ENCODE measurements at places on chromosomes 2 and 18.

GRCh38 chr2:134736167-134736880 lies 17.5 kb upstream of the TMEM163 start:
- DNase-seq: no peak

DNA sequence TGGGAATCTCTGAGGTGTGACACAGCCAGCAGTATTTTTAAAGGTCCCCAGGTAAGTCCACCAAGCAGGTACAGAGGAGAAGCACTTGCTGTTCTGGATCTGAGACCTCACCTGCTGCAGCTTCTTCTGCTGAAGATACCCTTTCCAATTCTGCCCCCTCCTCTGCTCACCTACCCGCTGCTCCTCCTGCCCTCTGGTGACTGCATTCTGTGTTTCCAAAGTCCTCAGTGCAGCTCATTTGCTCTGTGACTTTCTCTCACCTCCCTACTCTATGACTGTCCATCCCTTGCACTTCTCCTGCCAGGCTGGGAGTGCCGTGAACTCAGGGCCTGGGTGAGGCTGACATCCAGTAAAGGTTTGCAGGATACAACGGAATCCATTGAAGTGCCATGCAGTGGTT lies 205.2 kb upstream of the LYPD1 start:
- no peak for DNase-seq

GRCh38 chr2:17057109-17058017 lies 391.7 kb upstream of the CYRIA start:
- no peak for DNase-seq

DNA sequence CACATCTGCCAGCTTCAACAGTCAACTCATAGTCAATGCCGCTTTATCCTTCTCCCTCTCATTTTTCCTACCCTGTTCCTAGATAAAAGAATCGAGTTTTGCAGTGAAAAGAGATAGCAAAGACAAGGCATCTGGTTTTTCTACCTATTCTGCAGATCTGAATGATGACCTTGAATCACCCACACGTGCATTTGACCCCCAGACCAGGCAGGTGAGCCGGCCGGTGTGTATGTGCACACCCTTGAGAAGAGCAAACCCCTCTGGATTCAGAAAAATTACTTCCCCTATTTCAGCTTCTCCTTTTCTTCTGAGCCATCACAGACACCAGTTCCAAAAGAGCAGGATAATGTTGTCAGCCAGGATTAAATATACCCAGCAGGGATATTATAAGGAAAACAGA lies 115.6 kb upstream of the ST6GAL2 start:
- no peak for DNase-seq

- DNase-seq: no peak
Measured at GRCh38 chr2:170176212-170176611, 1.7 kb upstream of the MYO3B start.

- no peak for DNase-seq
Measured at GRCh38 chr2:195649629-195650190, 7.3 kb upstream of the SLC39A10 start.

DNA sequence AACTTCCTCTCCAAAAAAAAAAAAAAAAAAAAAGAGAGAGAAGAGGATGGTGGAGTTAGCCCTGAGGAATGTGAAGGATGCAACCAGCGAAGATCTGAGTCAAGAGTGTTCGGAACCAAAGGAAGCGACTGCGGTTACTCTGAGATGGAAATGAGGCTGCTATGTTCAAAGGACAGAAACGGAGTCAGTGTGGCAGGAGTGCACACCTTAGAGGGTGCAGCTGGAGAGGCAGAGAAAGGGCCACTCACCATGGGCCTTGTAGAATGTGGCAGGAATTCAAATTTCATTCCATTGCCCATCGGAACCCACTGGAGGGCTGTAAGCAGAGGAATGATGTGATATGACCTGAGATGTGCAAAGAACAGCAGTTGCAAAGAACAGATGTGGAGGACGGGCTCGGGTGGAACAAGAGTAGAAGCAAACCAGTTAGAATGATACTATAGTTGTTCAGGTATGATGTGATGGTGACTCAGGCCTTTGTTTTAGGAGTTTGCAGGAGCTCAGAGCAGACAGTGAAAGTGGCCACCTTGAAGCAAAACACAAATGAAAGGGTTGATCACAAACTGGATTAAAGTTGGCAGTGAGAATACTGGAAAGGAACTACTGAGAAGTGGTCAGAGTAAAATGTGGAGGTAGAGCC lies 22.6 kb downstream of the ITGA6 start:
- no peak for DNase-seq

GRCh38 chr2:10390369-10390801 lies 57.7 kb downstream of the ODC1 start:
- DNase-seq: no peak

DNA sequence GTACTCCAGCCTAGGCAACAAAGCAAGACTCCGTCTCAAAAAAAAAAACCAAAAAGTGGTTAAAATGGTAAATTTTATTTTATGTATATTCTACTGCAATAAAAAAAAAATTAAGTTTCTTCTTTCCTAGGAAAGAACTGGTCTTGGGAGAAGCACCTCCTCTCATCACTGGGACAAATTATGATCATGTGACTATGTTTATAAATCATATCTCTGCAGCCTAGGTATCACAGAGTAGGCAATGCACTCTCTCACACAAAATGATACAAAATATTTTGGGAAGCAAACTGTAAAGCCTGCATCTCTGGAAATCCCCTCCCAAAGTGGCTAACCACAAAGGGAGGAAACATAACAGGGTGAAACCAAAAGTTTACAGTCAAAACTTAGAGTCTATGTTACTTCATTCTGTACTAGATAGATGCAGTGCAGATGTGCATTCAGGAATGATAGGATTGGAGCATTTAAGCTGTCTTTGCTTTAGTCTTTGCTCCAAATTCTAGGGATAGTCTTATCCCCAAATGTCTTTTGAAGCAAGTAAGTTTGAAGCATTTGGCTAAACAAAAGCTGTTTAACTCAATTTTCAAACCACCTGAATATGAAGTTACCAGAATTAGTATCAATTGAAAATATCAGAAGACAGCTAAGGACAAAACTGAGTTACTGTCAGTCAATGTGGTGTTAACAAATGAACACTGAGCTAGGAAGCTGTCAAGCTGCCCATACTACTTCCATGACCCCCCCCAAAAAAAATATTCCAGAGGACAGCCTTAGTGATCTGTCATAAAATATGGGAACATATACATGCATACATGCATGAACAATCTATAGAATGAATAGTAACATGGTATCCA lies 21.1 kb upstream of the MALT1 start:
- DNase-seq: no peak

DNA sequence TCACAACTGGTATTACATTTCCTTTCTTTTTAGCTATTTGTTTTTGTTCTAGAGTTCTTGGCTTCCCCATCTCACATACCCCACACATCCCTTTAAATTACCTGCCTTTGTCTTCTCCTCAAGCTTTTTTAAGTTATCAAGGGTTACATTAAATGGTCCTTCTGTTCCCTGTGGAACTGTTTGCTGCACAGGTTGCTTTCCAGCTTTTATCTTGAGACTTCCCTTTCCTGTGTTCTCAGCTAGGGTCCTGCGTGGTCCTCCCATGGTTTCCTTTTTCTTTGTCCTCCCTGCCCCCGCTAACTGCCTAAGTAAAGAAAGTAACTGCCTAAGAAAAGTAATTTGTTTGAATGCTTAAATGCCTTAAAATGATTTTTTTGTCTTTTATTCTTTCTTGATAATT lies 66.8 kb downstream of the EPB41L5 start:
- no peak for DNase-seq

- DNase-seq: no peak
Measured at GRCh38 chr2:167955264-167955906, 292.0 kb downstream of the STK39 start.

DNA sequence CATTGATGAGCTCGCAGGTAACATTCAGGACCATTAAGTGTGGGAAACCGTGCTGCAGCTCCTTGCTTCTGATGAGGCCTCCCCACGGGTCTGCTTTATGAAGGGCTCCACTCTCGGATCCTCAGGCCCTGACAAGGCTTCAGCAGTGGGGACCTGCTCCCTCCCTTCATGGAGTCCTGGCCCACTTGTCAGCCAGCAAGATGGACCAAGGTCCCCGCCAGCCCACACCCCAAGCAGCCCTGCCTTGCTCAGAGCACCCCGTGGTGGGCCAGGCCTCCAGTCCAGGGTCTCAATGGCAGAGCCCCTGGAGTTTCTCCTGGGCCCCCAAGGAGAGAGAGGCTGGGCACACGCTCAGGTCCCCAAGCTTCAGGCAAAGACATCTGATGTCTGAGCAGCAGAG lies 41.5 kb downstream of the CROCC2 start:
- no peak for DNase-seq

GRCh38 chr2:239704737-239705136 lies 303.9 kb upstream of the HDAC4 start:
- DNase-seq: no peak

- no peak for DNase-seq
Measured at GRCh38 chr2:106563195-106563594, 76.0 kb downstream of the CD8B2 start.

DNA sequence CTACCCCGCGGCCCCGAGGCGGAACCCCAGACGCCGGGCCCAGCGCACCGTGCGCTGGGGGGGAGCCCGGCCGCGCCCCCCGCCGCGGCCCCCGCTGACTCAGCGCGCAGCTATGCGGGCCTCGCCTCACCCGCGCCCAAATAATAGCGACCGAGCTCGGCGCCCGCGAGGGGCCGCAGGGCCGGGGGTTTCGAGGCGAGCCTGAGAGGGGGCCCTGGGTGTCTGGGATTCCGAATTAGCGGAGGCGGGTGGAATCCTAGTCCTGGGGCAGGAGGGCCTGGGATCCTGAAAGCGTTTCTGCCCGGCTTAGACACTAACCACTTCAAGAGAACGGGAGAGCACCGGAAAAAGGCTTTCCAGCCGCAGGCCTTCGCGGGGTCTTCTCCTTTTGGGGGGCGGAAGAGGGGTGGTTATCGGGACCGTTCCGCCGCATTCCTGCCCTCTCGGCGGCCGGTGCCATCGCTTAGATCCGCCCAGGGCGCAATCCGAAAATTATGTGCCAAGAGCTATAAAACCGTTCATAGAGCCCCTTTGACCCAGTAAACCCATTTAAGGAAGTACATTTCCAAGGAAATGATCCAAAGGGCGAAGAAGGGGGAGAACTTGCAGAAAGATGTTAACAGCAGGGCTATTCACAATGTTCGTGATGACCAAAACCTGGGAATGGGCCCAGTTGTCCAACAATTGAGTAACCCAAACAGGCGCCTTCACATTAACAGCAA lies 681 bp upstream of the ROCK2 start:
- DNase-seq: peak; percentile 8

GRCh38 chr2:130341562-130342019 lies 1.1 kb upstream of the IMP4 start:
- DNase-seq: no peak

- DNase-seq: no peak
Measured at GRCh38 chr2:162267496-162267895, 24.3 kb upstream of the FAP start.

- peak; percentile 52 for DNase-seq
Measured at GRCh38 chr2:88753833-88754584, 62.5 kb downstream of the RPIA start.

DNA sequence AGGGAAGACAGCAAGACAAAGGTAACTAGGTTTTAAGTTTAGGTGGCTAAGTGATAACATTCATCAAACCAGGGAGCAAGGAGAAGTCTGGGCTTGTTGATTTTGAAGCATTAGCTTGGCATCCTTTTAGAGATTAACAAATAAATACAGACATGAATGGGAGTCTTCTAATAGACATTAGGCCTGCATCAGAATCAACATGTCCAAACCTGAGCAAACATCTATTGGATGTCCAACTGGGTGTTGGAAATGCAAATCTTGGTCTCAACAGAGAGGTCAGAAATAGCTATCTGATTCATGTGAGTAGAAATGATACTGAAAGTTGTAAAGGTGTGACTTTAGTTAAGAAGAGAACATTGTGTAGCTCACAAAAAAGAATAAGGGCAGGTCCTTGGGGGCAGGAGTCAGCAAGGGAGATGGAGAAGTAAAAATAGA lies 85.5 kb upstream of the RND3 start:
- DNase-seq: no peak

GRCh38 chr18:23532848-23533247 lies 29.5 kb downstream of the RMC1 start:
- DNase-seq: no peak

GRCh38 chr2:99404797-99405669 lies 67.8 kb downstream of the EIF5B start:
- DNase-seq: no peak

DNA sequence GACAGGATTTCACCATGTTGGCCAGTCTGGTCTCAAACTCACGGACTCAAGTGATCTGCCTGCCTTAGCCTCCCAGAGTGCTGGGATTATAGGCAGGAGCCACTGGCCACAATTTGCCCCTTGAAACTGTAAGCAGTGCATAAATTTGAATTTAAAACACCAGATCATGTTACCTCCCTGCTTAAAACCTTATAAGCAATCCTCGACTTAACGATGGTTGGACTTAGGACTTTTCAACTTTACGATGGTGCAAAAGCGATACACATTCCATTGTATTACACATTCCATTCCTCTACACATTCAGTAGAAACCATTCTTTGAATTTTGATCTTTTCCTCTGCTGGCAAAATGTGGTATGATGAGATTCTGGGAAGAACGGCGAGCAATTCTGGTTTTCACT lies 23.2 kb upstream of the EFR3B start:
- no peak for DNase-seq

DNA sequence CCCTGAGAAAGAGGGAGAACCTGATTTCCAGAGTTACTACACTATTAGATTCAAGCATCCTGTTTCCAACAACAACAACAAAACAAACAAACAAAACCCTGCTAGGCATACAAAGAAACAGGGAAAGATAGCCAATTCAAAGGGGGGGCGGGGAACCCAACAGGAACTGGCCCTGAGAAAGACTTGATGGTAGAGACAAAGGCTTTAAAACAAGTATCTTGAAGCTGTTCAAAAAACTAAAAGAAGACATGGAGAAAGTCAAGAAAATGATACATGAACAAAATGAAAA lies 147.1 kb downstream of the THADA start:
- no peak for DNase-seq

GRCh38 chr18:321865-322467 lies 54.1 kb upstream of the THOC1 start:
- DNase-seq: no peak

- peak; percentile 47 for DNase-seq
Measured at GRCh38 chr2:157875641-157876065, 477 bp downstream of the ACVR1 start.
